ENCODE measurements at places on chromosomes 3 and 15. TPM values are rescaled to one million over a fixed set of nuclear protein-coding genes. Genes with fewer than 3 reads are reported as not detected.

The GP9 gene
- total RNA-seq, result not detected

The GXYLT2 gene
- total RNA-seq, result 0.82 TPM

The SMC4 gene
- total RNA-seq, result 180 TPM

The SLC28A2 gene
- total RNA-seq, result not detected

The NAALADL2 gene
- 4.3 TPM for total RNA-seq

The CA12 gene
- 1.1 TPM for total RNA-seq

The IL12A gene
- total RNA-seq, result 0.54 TPM

The GOLGA8N gene
- total RNA-seq, result 2.6 TPM

The UQCC5 gene
- 26.2 TPM for total RNA-seq

DNA sequence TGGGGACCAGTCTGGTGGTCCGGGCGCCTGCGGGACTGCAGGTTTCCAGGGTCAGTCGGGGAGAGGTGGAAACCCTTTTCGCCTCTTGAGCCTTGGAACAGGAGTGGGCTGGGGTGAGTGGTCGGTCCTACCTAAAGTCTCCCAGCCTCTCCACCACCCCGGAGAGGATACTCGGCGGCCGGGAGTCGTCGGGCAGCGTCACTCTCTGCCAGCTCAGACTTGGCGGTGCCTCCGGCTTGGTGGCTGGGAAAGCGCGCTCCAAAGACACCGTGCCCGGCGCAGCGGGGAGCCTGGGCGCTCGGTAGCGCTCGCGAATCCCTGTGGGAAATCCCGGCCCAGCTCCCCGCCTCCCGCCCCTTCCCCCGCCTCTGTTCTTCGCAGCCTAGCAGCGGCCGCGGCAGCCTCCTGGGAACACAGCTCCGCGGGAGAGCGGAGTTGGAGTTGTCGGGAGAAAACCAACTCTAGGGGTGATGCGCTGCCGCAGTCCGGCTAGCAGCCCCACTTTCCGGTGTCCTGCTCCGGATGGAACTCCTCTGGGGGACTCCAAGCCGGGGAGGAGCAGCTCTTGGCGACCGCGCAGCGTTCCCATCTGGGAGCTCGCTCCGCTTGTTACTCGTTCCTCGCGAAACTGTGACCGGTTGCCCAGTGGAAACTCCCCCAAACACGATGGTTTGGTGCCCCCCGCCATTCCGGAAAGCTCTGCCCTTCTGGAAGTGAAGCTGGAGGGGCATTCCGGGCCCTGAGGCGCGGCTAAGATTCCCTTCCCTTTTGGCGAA, 1.4 kb downstream of the EPHB1 start:
- peak; percentile 29 for DNase-seq

GRCh38 chr3:14608298-14608697, 43.3 kb upstream of the CCDC174 start:
- no peak for DNase-seq

DNA sequence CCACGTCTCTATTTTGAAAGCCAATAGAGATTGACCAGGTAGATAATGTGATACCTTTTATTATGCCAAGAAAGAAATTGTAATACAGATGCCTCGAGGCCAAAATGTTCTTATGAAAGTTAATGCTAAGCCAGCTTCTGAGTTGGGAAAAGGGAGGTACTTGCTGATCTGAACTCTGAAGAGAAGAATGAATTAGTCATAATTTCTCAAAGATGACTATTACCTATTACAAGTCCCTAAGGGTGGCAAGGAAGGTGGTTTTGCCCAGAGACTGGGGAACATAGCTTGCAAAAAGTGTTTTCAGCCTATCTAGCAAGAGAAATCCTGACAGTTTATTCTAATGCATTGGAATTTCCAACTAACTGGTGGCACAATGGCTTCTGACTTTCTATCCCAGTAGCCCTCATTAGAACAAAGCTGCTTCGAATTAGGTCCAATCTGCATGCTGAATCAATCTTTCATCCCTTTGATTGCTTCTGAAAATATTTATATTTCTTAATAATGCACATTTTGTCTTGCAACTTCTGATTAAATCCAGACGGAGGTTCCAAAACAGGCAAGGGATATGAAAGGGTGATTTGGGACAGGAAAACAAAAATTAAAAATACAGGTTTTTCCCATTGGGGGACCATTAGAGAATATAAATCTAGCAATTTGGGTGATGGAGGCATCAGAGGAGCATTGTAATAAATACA, 17.7 kb upstream of the NR2F2 start:
- DNase-seq, result no peak

DNA sequence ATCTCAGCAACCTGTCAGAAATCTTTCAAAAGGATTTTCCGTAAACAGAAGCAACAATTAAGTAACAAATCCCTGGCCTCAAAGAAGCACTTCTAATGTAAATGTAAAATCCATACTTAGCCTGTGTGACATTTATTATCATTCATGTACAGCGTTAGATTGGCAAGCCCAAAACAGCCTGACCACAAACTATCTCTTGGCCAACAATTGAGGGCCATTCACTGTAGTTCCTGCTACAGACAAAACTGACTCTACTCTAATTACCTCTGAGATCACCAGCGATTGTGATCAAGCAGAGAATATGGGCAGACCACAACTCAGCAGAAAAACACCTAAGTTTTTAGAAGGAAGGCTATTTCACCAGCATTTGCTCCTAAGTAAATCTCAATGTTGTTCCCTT, 9.2 kb downstream of the SHQ1 start:
- no peak for DNase-seq

DNA sequence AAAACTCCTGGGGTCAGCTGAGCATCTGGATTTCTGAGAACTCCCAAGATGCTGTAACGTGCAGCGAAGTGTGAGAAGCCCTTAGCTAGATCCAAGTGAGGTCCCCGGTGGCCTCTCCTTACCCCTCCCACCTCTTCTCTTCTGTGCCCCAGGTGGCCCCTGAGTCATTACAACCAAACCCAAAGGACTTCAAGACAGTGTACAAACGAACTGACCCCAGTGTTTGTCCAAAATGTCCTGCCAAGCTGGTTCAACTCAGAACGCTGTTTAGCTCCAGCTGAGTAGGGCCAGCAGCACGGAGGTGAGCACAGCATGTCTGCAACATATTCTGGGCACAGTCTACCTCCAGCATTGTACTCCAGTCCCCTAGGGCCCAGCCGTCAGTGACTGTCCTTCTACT, 73.9 kb upstream of the OXTR start:
- no peak for DNase-seq

DNA sequence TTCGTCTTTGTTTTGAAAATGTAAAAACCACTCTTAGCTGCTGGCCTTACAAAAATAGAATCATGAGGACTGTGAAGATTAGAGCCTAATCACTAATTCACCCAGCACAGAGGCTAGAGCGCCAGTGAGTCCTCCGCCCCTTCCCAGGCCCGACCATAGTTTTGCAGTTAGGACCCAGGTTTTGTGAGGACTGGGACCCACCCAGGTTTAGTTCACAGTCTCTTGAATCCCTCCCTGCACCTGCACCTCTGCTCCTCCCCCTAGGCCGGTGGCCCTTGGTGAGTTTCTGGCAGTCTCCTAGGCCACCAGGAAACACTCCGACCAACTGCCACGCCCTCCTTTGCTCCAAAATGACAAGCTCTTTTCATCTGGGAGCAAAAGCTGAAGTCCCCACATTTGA, 136.0 kb upstream of the CCDC54 start:
- no peak for DNase-seq

GRCh38 chr15:38080651-38081275, 146.3 kb downstream of the TMCO5A start:
- no peak for DNase-seq

DNA sequence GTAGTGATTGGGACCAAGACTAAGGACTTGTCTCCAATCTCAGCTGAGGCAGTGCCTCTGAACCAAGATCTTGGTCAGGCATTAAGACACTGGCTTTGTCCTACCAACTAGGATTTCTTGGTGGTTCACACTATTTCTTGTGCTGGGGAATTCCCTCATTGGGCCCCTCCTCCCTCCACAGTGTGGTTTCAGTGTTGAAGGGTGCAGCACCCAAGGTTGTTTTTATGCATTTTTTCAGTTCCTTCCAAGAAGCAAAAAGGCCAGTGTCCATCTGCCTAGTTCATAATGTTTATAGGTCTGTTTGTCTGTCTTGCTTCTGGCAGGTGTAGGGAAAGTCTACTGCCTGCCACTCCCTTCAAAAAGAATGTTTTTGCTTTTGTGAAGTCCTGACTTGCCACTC, 10.6 kb upstream of the ITPKA start:
- no peak for DNase-seq

- DNase-seq, result no peak
These were observed 85.9 kb downstream of the FAIM start for GRCh38 chr3:138694287-138695007.

Data from neural crest cell (in vitro differentiated cells).